ENCODE measurements at places on chromosomes 5 and 9. TPM values are rescaled to one million over a fixed set of nuclear protein-coding genes. Genes with fewer than 3 reads are reported as not detected.

Gene IFNB1
- not detected for total RNA-seq

Gene OR1Q1
- not detected for total RNA-seq

Gene DIRAS2
- not detected for total RNA-seq

Gene SPINK9
- not detected for total RNA-seq

Gene ZNF354C
- 1.7 TPM for total RNA-seq

Gene PGGT1B
- total RNA-seq: 73.6 TPM

Gene NMRK1
- 24.6 TPM for total RNA-seq

Gene RASGRF2
- total RNA-seq: 2.8 TPM
